ENCODE measurements at places on chromosomes 6 and 20.
A peak's percentile ranks its signal among the peaks of the same experiment; 100 is the strongest.

- peak; percentile 73 for DNase-seq
Observed at GRCh38 chr6:43254138-43254817, 11.0 kb downstream of the TTBK1 start.

DNA sequence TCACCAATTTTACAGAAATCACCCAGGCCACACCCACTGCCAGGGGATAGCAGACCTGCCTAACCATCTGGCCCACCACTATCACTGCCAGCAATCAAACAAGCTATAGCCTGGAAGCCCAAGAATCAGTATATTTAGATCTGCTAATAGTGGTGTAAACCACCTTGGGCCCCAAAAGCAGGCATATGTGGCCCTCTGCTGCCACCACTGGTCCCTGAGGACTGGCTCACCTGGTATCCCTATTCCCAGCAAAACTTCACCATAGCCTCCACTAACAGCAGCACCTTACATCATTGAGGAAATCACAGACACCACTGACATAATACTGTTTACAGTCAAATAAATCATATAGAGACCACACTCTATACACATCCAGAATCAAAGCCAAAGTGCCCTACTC, 880.4 kb upstream of the MAN1A1 start:
- no peak for DNase-seq

DNA sequence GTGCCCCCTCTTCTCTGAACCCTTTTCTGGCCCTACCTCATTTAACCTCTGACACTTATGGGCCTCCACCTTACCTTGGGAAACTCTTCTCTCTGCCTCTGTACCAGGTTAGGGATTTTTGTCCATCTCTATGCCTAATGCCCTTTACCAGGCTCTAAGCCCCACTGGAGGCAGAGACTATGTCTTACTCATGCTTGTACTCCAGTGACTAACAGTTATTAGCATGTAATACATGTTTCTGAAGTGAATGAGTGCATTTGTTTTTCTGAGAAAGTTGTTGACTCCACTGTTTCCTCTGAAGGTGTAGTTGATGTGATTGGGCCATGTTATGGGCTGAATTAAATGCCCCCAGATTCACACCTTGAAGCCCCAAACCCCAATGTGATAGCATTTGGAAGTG, 234.3 kb downstream of the PACRG start:
- no peak for DNase-seq

GRCh38 chr6:132070356-132070755, 119.2 kb upstream of the CCN2 start:
- DNase-seq = no peak

DNA sequence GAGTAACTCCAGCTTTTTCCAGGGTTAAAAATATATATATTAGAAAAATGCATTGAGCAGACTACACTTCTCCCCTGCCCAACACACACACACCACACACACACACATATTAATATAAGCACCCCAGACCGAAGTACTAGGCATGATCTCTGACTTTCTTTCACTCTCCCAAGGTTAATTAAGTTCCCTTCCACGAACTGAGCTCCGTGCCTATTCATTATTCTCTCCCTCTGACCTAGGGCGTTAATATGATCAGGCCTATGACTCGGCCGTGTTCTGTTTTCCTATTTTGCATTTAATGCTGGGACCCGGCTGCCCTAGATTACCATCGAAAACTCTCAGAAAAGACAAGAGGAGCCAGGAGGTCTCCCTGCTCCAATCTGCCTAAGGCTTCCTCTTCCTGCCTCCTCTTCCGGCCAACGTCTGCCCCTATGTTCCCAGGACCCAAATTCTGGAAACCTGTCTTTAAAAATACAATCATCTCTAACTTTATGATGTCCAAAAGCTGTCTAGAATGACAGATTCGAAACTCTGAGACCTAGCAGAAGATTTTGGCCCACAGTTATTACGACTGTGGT, 6.1 kb upstream of the POU3F2 start:
- DNase-seq = no peak

GRCh38 chr20:53994088-53994487, 76.3 kb downstream of the BCAS1 start:
- DNase-seq = no peak

DNA sequence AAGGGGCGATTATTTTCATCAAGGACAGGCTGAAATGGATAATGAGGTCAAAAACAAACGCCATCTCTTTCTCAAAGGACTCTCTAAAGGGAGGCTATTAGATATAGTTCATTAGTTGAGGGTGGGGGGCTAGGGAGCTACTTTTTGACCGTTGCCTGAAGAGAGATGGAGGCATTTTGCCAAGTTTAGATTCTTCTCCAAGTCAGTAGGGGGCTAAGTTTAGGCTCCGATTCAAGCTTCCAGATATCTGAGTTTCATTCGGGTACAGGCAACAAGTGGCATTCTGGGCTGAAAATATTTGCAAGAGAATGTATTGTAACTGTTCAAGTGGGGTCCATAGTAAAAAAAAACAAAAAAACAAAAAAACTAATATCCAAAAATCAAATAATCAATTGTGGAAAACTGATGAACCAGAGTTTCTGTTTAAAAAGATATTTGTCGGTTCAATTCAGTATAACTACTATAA, 43.4 kb upstream of the PIM1 start:
- no peak for DNase-seq

DNA sequence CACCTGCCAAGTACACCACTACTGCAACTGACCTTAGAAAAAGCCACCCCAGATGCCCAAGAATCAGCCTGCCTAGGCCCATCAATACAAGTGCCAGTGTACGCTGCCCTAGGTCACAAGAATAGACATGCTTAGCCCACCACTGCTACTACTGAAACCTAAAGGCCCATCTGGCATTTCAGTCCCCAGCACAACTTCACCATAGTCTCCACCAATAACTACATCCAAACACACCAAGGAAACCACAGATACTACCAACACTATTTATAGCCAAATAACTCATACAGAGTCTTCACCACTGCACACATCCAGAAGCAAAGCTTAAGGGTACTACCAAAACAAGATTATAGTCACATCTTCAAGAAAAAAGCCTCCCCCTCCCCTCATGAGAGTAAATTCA, 28.2 kb downstream of the TREML4 start:
- no peak for DNase-seq

GRCh38 chr6:168009331-168009730, 11.9 kb downstream of the KIF25 start:
- no peak for DNase-seq

GRCh38 chr20:22490287-22491193, 93.8 kb downstream of the FOXA2 start:
- no peak for DNase-seq

GRCh38 chr6:6492675-6493074, 95.8 kb upstream of the LY86 start:
- peak; percentile 28 for DNase-seq

DNA sequence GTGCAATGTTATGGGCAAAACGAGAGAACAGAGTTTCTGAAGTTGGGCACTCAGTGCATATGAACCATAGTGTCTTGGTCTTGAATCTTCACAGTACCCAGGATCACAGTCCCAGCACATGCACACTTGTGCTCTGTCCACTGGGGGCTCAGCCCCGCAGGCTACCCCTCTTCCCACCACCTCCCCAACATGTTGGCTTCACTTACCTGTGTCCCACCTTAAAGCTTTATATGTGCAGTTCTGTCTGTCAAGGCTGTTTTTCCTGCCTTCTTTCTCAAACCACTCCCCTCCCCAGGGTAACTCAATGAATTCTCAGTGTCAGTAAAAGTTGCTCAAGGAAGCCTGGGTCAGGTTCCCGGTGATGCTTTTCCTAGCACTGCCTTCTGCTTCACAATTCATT, 129.9 kb downstream of the DOK5 start:
- no peak for DNase-seq

DNA sequence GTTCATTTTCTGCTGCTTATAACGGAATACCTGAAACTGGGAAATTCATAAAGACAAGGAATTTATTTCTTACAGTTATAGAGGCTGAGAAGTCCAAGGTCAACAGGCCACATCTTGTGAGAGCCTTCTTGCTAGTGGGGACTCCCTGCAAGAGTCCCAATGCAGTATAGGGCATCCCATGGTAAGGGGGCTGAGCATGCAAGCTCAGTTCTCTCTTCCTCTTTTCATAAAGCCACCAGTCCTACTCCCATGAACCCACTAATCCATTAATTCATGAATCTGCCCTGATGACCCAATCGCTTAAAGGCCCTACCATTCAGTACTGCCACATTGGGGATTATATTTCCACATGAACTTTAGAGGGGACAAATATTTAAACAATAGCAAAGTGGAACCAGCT, 26.5 kb downstream of the CYB5R4 start:
- DNase-seq = no peak

- DNase-seq = no peak
Observed at GRCh38 chr20:16030253-16030652, 543.0 kb downstream of the KIF16B start.

GRCh38 chr6:86511962-86512361, 425.4 kb upstream of the HTR1E start:
- DNase-seq = no peak

DNA sequence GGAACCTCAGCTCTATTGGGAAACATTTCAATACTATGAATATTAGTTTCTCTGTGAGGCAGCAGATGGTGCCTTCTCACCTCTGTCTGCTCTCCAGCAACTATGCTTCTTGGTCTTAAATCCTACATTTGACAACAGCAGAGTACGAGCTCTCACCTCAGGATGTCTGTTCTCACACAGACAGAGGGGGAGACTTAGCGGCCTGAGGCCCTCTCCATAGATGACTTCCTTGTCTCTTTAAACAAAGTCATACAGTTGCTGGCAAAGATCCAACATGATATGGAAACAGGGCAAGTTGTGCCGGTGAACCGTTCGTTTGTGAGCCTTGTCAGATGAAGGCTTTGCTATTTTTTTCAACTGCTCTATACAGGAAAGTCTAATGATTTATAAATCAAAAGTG, 43.7 kb upstream of the GABRR1 start:
- DNase-seq = peak; percentile 17

- no peak for DNase-seq
Observed at GRCh38 chr20:48003021-48003420, 217.7 kb upstream of the SULF2 start.

Measured in suppressor macrophage (primary cell).